ENCODE measurements at places on chromosomes 3 and 15.

- no peak for DNase-seq
Measured at GRCh38 chr3:109643590-109643989, 306.2 kb upstream of the DPPA4 start.

GRCh38 chr15:35624881-35625280 lies 78.9 kb upstream of the DPH6 start:
- no peak for DNase-seq

GRCh38 chr15:60520013-60520824 lies 41.3 kb upstream of the ICE2 start:
- no peak for DNase-seq

DNA sequence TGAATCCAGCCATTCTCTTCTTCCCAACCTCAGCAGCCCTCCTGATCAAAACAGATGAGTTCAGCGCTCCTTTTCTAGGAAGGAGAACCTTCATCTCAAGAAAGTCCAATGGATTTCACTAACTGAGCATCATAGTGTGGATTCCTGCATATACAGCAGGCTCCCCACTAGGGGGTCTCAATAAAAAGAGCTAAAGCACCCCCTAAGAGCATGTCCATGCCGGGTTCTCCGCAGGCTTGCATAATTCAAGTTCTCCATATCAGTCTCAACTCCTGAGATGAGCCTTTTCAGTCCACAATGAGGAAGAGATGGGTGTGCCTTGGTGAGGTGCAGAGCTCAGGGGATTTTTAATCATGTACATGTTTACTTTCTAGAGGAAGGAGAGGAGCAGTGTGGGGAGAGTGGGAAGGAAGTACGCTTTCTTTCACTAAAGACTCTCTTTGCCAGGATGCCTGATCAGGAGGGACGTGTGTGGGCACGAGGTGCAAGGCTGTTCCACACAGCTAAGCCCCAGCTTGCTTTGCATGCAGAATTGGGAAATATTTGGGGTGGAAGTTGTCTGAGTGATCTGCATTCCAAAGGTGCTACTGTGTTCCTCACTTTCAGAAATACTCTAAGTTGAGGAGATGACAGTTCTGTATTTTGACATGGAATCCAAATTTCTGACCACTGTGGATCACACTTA lies 563.5 kb downstream of the OCA2 start:
- no peak for DNase-seq

DNA sequence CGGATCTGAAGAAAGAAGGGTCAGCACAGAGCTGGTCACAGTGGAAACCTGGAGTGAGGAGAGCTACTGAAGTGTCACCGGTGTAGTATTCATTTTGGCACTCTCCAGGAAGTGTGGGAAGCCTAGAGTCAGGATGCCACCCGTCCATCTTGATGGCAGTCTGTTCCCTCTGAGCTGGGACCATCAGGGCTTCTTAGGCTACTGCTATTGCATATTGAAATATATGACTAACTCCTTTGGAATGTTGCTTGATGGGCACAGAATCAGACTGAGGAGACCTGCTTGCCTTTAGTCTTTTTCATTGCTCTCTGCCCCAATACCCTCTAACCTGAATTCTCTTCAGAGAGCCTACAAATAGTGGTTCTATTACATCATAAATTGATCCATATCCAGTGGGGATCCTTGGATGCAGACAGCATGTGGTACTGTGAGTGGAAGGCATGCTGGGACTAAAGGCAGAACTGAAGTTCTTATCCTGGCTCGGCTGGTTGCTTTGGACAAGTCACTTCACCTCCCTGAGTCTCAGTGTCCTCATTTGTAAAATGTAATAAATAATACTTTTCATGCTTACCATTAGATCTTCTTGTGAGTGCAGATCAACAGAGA lies 143.5 kb downstream of the PDE8A start:
- DNase-seq = no peak

- no peak for DNase-seq
Measured at GRCh38 chr3:70096376-70097066, 97.0 kb downstream of the SAMMSON start.

GRCh38 chr15:93360318-93360717 lies 271.3 kb upstream of the RGMA start:
- no peak for DNase-seq

DNA sequence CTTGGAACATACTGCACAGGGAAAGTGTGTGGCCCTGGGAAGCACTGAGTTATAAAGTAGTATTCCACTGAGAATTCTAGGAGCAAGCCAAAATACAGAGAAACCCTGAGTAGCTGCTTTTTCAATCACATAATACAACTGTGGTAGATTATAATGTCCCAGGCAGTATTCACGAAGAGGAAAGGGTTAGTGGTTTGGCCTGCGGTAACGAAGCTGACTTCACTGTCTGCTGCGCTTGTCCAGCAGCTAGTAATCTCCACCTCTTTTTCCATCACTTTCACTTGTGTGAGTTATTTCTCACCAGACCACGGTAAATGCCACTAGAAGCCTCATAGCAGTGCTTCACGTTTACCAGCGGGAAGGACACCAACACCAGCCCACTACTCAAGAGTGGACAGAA lies 34.4 kb downstream of the RPL39L start:
- DNase-seq = no peak

GRCh38 chr15:95874637-95875036 lies 455.9 kb upstream of the NR2F2 start:
- DNase-seq = no peak

DNA sequence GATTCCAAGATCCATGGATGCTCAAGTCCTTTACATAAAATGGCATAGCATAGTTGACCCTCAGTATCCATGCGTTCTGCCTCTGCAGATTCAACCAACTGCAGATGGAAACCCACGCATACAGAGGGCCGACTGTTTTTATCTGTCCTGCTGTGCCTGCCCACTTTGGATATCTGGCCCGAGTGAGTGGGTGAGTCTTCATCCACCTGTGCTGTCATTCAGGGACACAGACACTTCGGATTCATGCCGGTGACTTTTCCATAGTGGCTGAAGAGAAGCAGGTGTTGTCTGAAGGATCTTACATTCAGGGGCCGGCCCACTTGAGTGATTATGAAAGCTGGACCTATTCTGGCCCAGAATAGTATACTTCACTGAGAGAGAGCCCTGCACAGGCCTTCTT lies 85.1 kb downstream of the RYR3 start:
- no peak for DNase-seq

GRCh38 chr3:120093119-120093910 lies 932 bp downstream of the GSK3B start:
- no peak for DNase-seq

DNA sequence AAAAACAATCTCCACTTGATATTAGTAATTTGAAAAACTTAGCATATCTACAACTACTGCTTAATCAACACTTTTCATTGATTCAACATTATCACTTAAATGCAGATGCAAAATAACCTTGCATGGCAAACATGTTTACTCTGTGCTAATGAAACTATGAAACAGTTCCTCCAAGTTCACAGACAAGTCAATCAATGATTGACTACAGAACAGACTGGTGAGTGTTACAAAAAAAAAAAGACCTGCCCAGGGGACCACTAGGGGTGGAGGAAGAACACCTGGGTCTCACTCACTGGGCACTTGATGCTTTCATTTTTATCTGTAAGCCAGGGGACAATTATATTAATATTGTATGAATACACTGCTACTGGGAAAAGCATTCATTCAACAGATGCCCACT lies 4.3 kb upstream of the NR2C2 start:
- DNase-seq = no peak

DNA sequence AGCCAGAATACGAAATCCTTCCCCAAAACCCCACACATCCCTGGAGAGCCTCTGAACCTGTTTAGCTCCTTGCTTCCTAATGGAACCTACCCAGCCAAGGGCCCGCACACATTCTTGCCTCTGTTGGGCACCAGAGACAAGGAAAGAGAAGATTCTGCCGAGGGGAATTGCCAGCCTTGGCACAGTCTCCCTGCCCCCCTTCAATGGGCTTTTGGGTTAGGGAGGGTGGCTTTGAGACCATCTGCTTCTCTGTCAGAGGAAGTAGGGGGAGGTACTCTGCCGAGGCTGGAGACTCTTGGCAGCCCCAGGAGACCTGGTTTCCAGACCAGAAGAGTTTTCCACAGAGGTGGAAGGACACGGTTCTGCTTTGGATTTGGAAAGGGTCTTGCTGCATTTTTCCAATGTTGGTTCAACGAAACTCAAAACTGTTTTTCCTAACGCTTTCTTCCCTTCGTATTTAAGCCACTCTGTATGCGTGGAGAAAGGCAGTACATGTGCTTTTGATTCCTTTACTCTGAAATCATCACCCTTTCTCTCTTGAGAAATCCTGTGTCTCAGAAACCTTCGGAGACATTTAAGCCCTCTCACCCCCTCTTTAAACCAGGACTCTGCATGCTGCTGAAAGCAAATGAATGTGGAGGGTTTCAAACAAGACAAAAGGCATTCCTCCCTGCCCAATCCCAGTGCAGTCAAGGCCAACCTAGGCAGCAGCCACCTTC lies 78.8 kb upstream of the PRR23C start:
- no peak for DNase-seq

- DNase-seq = peak; percentile 46
Measured at GRCh38 chr15:68277131-68277602, 378 bp upstream of the FEM1B start.

GRCh38 chr3:112001526-112001925 lies 2.8 kb downstream of the TAGLN3 start:
- DNase-seq = no peak

DNA sequence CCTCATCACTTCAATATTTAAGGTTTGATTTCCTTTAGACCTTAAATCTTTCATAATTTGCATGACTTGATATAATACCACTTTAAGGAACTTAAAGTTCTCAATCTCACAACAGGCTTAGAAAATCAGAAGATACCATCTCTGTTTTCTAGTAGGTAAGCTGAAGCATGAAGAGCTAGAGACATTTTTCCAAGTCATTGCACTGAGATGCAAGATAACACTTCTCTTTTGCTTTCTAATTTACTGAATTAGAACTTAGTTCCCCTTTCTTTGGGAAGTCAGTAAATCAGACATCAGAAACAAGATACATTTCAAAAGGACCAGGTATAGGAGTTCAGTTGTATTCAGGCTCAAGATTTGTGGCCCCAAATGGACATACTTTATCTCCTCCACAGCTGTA lies 79.7 kb downstream of the DZIP3 start:
- DNase-seq = no peak

GRCh38 chr15:31260646-31261265 lies 65.9 kb upstream of the KLF13 start:
- DNase-seq = no peak

Measured in NCI-H1417 treated with DMSO at 0.1 percent for 48 hours (cell line).